Prostate gland (tissue), 2 donors: ENCODE measurements at places on chromosomes 4 and X. TPM values are rescaled to one million over a fixed set of nuclear protein-coding genes. Genes with fewer than 3 reads are reported as not detected.

DNA sequence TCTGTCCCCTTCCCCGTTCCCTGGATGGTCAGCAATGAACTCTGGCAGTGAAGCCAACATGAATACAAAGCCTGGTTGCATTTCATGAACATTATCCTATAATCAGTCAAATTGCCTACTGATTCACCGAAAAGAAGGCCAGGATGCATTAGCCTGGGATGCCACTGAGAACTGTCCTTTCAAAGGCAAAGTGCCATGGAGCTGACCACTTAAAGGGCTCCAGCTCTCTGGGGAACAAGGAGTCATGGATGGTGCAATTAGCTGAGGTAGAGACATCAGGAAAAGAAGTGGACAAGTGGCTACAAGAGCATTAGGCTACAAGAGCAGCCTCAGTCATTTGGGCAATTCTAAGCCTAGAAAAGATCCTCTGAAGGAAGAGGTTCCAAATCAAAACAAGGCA is 69.0 kb downstream of the PARM1 start:
- no peak overlapping the region for H3K27ac ChIP-seq
- H3K36me3 ChIP-seq: no peaks in the 10 kb centered on the region
- no peak for DNase-seq
- no peaks in the 10 kb centered on the region for H3K4me1 ChIP-seq
- no peak overlapping the region for H3K4me3 ChIP-seq
- no peaks in the 10 kb centered on the region for H3K27me3 ChIP-seq

DNA sequence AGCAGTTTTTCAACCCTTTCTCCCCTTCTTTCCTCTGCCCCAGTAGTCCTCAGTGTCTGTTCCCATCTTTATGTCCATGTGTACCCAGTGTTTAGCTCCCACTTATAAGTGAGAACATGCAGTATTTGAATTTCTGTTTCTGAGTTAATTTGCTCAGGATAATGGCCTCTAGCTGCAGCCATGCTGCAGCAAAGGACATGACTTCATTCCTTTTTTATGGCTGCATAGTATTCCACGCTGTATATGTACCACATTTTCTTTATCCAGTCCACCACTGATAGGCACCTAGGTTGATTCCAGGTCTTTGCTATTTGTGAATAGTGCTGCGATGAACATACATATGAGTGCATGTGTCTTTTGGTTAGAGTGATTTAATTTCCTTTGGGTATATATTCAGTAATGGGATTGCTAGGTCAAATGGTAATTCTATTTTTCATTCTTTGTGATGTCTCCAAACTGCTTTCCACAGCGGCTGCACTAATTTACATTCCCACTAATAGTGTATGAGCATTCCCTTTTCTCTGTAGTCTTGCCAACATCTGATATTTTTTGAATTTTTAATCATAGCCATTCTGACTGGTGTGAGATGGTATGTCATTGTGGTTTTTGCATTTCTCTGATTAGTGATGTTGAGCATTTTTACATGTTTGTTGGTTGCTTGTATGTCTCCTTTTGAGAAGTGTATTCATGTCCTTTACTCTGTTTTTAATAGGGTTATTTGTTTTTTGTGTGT is 54.6 kb upstream of the ANK2 start:
- H3K36me3 ChIP-seq: no peaks in the 10 kb centered on the region
- no peaks in the 10 kb centered on the region for H3K4me1 ChIP-seq
- no peaks in the 10 kb centered on the region for H3K27me3 ChIP-seq
- no peak overlapping the region for H3K4me3 ChIP-seq
- H3K27ac ChIP-seq: no peak overlapping the region

TENT5D gene
- 0.23 TPM for total RNA-seq

ADH1A gene
- not detected for total RNA-seq

FAM47E gene
- 12.3 TPM for total RNA-seq
